Gastroesophageal sphincter (tissue), 4 donors: ENCODE measurements at places on chromosomes 1 and 21. TPM values are rescaled to one million over a fixed set of nuclear protein-coding genes. Genes with fewer than 3 reads are reported as not detected.

DNA sequence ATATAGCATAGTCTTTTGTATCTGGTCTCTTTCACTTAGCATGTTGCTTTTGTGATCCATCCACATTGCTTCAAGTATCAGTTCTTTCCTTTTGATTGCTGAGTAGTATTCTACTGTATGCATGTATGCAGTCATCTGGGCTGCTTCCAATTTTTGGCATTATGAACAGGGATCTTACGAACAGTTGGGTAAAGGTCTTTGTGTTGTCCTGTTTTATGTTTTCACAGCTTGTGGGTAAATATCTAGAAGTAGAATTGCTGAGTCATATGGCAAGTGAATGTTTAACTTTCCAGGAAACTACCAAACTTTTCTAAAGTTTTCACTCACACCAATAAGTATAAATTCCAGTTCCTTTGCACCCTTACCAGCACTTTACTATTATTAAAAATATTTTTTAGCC is 60.9 kb downstream of the LHX4 start:
- no peak for ATAC-seq

DNA sequence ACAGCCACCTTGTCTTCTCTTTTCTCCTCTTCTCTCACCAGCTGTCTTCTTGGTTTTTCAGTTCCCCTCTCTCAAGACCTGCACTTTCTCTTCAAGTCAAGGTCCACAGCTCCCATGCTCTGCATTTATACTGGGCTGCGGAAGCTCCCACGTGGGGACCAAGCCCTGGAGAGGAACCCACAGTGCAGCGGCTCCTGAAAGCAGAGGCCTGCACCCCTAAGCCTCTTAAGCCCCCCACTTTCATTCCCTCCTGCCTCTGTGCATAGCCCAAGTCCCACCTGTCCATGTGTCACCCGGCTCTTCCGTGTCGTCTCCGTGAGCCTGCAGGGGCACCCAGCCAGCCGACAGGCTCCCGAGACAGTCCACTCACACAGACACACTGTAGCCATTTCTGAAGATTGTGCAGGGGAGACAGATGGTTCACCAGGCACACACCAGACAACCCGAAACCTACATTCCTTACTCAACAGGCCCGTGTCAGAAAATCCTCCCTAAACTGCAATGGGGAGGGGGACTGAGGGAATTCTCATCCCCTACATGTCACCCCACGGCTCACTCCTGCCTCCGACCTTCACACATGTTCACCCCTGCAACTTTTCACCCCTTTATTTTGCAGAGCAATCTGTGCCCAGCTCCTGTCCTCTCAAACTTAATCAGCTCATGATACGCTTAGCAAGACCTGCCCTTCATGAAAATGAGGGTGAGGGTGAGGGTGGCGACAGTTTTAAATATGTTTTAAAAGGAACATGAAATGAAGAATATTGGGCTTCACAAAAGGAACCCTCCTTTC is 6.3 kb downstream of the MX2 start:
- ATAC-seq, result no peak

- ATAC-seq, result no peak
Measured at GRCh38 chr21:39674801-39675200, 62.1 kb downstream of the B3GALT5 start.

GRCh38 chr1:113751516-113751915 is 7.8 kb downstream of the PHTF1 start:
- ATAC-seq, result no peak

UMODL1 gene
- not detected for total RNA-seq

CELA3A gene
- total RNA-seq, result not detected

DNA sequence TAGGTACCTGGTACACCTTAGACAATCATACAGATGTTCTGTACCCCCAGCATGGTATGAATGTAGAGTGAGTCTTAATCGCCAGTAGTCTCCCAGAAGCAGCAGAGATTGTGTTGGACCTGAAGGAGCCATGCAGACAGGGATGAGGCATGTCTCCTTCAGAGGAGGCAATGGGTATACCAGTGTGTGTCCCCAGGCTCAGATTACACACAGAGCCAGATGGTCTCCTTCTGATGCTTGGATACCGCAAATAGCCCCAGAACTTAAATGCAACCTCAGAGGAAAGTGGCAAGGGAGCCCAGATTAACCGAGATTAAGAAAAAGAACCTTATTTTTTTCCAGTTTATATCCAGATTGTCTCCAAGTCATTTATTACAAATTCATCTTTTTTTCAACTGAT is 96.8 kb upstream of the C21orf91 start:
- ATAC-seq, result no peak

CCDC27 gene
- total RNA-seq, result not detected

GRCh38 chr1:19858893-19859292 is 23.3 kb upstream of the OTUD3 start:
- no peak for ATAC-seq

CD52 gene
- total RNA-seq, result not detected

CFAP107 gene
- not detected for total RNA-seq

DNA sequence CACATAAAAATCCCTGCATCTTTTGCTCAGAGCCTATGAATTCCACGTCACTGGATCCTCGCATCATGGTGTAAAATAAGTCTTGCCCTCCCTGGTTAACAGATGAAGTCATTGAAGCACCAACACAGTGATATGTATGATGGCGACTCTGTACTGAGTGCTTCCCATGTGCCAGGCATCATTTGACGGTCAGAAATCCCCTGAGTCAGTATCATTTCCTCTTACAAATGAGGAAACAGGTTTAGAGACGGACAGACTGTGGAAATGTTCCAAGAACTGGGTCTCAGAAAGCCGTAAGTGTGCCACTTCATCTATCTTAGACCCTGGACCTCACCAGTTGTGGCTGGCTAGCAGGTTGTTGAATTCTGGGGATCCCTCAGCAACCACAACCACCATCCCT is 5.1 kb upstream of the OLFML2B start:
- no peak for ATAC-seq

GRCh38 chr1:156797212-156797871 is 19.3 kb downstream of the SH2D2A start:
- no peak for ATAC-seq

DNA sequence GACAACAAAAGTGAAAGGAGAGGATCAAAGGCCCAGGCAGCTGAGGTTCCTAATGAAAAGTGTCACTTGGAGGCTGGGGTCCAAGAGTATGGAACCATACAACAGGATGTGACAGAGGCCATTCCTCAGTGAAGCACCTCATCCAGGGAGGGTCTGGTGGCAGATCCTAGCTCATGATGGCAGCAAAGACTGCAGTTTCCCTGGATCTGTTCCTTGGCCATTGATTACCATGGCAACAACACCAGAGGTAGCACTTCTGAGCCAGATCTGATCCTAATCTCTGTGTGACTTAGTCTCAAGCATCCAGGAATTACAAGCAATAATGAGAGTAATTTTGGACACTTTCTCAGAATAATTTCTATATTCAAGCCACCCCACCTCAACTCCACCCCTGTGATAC is 12.9 kb downstream of the FAM177B start:
- no peak for ATAC-seq

GRCh38 chr1:198711837-198712236 is 73.0 kb downstream of the PTPRC start:
- ATAC-seq, result no peak
